ENCODE measurements at places on chromosomes 4 and X.

DNA sequence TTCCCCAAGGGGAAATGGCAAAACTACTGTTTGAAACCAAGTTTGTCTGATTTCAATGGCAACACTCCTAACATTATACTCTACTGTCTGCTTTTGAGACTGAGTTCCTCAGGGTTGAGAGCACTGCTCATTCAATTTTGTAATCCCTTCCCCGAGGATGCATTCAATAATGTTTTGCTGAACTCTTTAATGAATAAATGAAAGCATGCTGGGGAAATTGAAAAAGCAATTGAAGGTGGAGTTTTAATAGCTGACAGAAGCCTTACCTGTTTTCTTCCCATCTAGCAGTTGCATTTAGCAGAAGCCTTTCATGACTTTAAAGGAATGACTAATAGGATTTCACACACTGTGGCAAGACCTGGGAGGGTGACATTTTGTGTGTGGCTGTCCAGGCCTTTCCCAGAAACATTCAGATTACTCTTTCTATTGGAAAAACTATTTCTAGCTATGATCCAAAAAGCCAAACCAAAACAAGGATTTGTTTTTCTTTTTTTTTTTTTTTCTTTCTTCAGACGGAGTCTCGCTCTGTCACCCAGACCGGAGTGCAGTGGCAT, 45.1 kb downstream of the DTHD1 start:
- DNase-seq: no peak

DNA sequence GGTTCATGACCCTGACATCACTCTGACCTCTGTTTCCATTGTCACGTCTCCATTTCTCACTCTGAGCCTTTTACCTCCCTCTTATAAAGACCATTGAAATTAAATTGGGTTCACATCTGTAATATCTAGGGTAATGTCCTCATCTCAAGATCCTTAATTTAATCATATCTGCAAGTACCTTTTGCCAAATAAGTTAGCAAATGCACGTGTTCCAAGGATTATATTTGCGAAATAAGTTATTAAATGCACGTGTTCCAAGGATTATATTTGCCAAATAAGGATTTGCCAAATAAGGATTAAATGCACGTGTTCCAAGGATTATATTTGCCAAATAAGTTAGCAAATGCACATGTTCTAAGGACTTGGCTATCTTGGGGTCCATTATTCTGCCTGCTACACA, 938.0 kb downstream of the NLGN4X start:
- DNase-seq: no peak

DNA sequence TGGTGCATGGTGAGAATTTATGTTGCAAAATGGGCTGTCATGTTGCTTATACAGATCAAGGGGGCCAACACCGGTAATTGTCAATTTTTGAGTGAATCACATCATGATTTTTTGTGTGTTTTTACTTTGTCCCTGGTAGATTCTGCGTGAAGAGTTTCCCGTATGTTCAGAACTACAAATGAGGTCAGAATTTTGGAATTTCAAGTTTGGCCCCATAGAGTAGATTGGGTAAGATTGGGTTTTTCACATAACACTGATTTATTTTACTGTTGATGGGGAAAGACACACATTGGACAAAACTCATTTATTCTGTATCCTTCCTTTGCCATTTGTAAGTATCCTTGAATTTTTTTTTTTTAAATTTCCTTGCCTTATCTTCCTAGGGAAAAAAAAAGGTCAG, 158.5 kb upstream of the MXRA5 start:
- DNase-seq: no peak

DNA sequence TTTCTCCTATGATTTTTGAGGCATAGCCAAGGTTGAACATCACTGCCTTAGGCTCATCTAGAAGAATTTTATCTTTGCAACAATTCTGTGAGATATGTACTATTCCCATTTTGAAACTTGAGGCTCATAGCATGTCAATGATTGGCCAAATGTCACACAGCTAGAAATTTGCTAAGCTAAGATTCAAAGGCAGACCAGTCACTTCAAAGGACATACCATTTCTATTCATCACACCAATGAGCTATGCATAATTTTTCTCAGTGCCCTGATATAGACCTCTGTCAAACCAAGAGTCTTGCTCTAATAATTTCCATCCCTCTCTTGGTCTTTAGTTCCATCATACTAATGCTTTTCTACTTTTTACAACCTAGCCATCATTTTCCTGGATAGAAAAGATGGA, 27.6 kb upstream of the SERTM2 start:
- DNase-seq: no peak

DNA sequence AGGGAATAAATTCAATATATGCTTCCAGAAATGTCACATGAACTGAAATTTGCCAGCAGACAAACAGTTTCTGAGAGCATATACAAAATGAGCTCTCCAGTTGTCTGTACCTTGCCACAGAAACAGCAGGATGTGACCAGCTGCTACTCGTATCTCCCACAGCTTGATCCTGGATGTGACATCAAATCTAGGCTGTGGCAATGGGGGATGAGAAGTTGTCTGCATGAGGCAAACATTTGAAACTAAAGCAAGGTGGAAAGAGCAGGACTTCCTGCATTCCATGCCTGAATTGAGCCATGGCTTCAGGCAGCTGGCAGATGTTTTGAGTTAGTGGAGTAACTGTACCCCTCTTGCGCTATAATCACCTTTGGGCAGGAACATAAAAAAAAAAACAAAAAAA, 1724.0 kb downstream of the RPA4 start:
- no peak for DNase-seq

- DNase-seq: no peak
These were observed 8.1 kb downstream of the DHRSX start for GRCh38 chrX:2492531-2493218.

Measured in urothelium cell line (cell line).